Suprapubic skin (tissue), 4 donors: ENCODE measurements at places on chromosomes 7 and 10. TPM values are rescaled to one million over a fixed set of nuclear protein-coding genes. Genes with fewer than 3 reads are reported as not detected.

GRCh38 chr7:150388709-150389531 is 9.8 kb downstream of the ZNF775 start:
- DNase-seq = no peak
- H3K27ac ChIP-seq = no peak overlapping the region
- H3K27me3 ChIP-seq = no peaks in the 10 kb centered on the region
- H3K4me3 ChIP-seq = no peak overlapping the region

DNA sequence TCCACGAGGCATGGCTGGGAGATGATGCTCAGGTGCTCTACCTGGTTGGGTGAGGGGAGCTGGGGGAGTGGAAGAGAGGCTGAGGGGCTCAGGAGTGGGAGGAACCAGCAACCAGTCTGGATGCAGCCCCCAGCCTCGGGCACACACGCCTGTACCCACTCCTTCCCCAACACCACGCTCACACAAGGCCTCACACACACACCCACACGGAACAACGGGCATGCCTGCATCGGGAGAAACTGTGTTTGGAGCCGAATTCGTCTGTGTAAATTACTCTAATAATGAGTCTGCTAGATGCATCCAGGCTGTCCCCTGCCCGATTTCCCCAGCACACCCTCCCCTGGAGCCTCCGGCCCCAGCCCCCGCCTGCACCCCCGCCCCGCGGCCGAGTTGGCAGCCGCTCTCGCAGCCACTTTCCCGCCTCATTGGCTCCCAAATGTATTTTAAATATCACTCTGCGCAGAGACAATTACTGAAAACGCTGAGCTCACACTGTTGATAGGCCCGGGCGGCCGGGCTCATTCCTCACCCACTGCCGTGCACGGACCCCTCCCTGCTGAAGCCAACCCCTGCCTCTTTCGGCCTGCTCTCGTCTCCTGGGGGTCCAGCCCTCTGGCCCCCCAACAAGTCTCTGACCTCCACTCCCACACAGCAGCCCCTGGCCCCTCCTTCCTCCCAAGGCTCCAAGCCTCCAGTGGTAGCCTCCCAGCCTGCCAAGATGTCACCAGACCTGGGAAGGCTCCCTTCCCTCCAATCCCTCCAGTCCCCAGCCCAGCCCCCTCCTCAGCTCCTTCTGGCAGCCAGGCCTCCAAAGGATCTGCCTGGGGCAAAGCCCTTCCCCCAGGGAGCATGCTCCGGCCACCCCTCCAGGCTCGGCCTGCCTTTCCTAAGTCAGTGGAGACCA is 11.1 kb downstream of the H2BK1 start:
- no peak overlapping the region for H3K27ac ChIP-seq
- no peak for DNase-seq
- no peaks in the 10 kb centered on the region for H3K36me3 ChIP-seq

GRCh38 chr10:127456122-127456521 is 93.0 kb upstream of the NPS start:
- no peak overlapping the region for H3K27ac ChIP-seq
- no peaks in the 10 kb centered on the region for H3K4me1 ChIP-seq
- no peaks in the 10 kb centered on the region for H3K27me3 ChIP-seq

DNA sequence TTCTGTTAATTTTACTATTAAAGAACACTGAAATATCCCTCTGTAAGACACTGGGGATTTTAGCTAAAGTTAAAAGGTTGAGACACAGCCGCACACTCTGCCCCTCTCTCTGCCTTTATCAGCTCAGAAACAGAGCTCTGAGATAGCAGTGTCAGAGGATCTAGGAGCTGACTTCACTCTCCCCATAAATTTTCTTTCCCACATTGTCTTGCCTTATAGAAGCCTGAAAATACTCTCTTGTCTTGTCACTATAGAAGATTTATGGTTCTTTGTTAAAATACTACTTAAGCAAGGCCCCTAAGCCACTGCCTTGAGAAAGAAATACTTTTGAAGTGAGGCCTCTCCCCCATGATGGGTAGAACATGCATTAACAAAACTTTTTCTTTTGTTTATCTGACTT is 105.7 kb upstream of the C10orf90 start:
- H3K27ac ChIP-seq = no peak overlapping the region
- DNase-seq = no peak
- H3K27me3 ChIP-seq = no peaks in the 10 kb centered on the region
- H3K4me1 ChIP-seq = no peaks in the 10 kb centered on the region
- H3K4me3 ChIP-seq = no peak overlapping the region

DNA sequence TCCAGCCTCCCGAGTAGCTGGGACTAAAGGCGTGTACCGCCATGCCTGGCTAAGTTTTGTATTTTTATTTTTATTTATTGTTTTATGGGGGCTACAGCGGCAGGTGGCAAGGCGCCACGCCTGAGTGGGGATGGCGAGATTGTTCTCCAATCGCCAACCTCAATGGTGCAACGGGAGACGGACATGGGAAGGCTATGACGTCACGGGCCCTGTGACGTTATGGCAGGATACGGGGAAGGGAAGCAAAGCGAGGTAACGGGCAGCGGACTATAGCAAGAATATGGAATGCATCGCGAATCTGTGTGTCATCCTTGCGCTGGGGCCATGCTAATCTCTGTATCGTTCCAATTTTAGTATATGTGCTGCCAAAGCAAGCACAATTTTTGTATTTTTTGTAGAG is 24.8 kb upstream of the FIS1 start:
- no peaks in the 10 kb centered on the region for H3K36me3 ChIP-seq
- DNase-seq = no peak
- peaks cover 7% of the 10 kb centered on the region for H3K27me3 ChIP-seq
- no peak overlapping the region for H3K27ac ChIP-seq

DNA sequence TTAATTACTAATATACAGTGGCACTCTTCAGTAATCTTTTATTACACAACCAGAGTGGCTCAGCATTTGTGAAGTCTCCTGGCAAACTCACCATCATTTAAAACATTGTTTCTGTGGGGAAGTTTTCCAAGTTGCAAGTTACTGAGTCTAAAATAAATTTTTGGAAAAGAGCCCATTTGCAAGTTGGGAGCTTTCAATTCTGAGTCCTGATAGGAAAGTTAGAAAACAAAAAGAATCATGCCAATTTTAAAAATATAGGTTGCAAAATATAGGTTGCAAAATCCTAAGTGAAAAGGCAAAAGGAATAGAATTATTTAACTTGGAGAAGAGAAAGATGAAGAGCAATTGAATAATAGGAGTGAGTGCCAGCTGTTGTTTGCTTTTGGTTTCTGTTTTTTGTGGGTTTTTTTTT is 378.8 kb upstream of the C7orf33 start:
- H3K27ac ChIP-seq = no peak overlapping the region
- DNase-seq = no peak
- H3K4me3 ChIP-seq = no peak overlapping the region
- H3K4me1 ChIP-seq = peaks cover 12% of the 10 kb centered on the region

- H3K4me3 ChIP-seq = no peak overlapping the region
- no peaks in the 10 kb centered on the region for H3K4me1 ChIP-seq
- no peaks in the 10 kb centered on the region for H3K36me3 ChIP-seq
- no peak for DNase-seq
Measured at GRCh38 chr7:142618655-142619351, 130.5 kb upstream of the PRSS1 start.

- peaks cover 52% of the 10 kb centered on the region for H3K36me3 ChIP-seq
- H3K4me3 ChIP-seq = no peak overlapping the region
- no peak overlapping the region for H3K27ac ChIP-seq
- DNase-seq = no peak
Measured at GRCh38 chr7:149161241-149161848, 14.1 kb downstream of the ZNF398 start.

DNA sequence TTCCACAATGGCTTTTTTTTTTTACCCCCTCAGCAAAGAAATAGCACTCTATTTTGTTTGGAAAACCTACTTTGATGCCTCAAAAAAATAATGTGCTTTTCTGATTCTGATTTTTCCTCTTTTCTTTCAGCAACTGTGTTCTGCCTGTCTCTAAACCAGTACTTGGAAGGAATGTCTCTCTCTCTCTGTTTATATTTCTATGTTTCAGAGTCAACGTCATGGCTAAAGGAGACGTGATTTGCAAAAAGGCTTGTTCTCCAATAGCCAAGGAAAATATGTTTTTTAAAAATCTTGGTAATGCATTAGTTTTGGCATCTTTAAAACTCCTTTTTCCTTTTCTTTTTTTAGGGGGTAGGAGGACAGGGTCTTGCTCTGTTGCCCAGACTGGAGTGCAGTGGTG is 56.0 kb upstream of the SDK1 start:
- H3K36me3 ChIP-seq = no peaks in the 10 kb centered on the region
- no peak overlapping the region for H3K27ac ChIP-seq
- DNase-seq = no peak
- H3K27me3 ChIP-seq = no peaks in the 10 kb centered on the region
- no peak overlapping the region for H3K4me3 ChIP-seq

- DNase-seq = no peak
- no peaks in the 10 kb centered on the region for H3K36me3 ChIP-seq
- no peaks in the 10 kb centered on the region for H3K27me3 ChIP-seq
- no peak overlapping the region for H3K27ac ChIP-seq
Measured at GRCh38 chr7:70093205-70093904, 495.1 kb downstream of the AUTS2 start.

GRCh38 chr10:36533861-36534260 is 591.5 kb upstream of the ANKRD30A start:
- no peaks in the 10 kb centered on the region for H3K27me3 ChIP-seq
- H3K36me3 ChIP-seq = no peaks in the 10 kb centered on the region
- no peak overlapping the region for H3K4me3 ChIP-seq

DNA sequence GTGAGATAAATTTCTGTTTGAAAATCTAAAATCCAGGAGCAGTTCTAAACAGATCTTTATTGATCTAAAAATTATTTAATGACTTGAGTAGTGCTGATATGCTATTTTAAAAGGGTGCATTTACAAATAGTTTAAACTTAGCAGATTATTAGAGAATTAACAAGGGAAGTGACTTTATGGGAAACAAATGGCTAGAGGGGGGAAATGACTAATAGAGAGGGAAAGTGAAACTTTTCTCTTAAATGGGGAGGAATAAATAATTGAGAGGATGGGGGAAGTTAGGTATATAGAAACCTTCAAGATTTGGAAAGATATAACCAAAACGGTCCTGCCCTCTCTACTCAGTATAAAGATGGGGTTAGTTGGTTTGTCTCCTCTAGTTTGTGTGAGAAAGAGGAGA is 90.1 kb upstream of the ARMC3 start:
- H3K27ac ChIP-seq = no peak overlapping the region
- no peak for DNase-seq
- H3K36me3 ChIP-seq = no peaks in the 10 kb centered on the region
- H3K27me3 ChIP-seq = no peaks in the 10 kb centered on the region
- H3K4me3 ChIP-seq = no peak overlapping the region

GRCh38 chr7:106982415-106982814 is 62.1 kb upstream of the PRKAR2B start:
- H3K27me3 ChIP-seq = no peaks in the 10 kb centered on the region
- no peak for DNase-seq
- H3K27ac ChIP-seq = no peak overlapping the region

- H3K4me3 ChIP-seq = no peak overlapping the region
- no peaks in the 10 kb centered on the region for H3K4me1 ChIP-seq
- no peak for DNase-seq
- no peak overlapping the region for H3K27ac ChIP-seq
- H3K36me3 ChIP-seq = no peaks in the 10 kb centered on the region
Measured at GRCh38 chr7:122767339-122767738, 64.6 kb upstream of the RNF148 start.

DNA sequence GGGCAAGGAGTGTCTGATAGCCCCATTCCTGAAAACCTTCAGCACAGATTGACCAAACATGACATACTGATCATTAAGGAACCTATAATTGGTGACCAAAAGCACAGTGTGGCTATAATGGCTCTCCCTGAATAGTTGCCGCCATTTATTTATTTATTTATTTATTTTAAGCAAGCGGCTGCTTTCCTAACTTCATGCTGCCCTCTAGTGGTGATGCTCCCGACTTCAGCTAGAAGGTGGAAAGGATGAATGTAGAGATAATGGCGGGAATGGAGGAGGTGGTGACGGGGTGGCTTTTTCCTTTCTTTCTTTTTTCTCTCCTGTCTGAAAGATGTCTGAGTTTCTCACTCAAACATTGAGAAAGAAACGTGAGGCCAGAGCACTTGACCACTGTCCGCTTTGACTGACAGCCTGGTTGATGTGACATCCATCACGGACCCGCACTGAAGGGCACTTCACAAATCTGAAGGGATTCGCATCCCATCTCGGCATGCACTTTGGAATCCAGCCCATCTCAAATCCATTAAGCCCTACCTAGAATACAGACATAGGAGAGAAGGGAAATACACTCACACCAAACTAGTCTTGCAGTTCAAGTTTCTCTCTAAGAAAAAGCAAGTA is 1090.1 kb downstream of the KCNMA1 start:
- no peaks in the 10 kb centered on the region for H3K36me3 ChIP-seq
- no peaks in the 10 kb centered on the region for H3K27me3 ChIP-seq
- peak; percentile 87 for DNase-seq

GRCh38 chr10:42637142-42637541 is 1.2 kb downstream of the ZNF33B start:
- H3K27me3 ChIP-seq = no peaks in the 10 kb centered on the region
- peak overlapping the region; percentile 99 for H3K27ac ChIP-seq
- no peak for DNase-seq
- H3K4me1 ChIP-seq = peaks cover 31% of the 10 kb centered on the region

DNA sequence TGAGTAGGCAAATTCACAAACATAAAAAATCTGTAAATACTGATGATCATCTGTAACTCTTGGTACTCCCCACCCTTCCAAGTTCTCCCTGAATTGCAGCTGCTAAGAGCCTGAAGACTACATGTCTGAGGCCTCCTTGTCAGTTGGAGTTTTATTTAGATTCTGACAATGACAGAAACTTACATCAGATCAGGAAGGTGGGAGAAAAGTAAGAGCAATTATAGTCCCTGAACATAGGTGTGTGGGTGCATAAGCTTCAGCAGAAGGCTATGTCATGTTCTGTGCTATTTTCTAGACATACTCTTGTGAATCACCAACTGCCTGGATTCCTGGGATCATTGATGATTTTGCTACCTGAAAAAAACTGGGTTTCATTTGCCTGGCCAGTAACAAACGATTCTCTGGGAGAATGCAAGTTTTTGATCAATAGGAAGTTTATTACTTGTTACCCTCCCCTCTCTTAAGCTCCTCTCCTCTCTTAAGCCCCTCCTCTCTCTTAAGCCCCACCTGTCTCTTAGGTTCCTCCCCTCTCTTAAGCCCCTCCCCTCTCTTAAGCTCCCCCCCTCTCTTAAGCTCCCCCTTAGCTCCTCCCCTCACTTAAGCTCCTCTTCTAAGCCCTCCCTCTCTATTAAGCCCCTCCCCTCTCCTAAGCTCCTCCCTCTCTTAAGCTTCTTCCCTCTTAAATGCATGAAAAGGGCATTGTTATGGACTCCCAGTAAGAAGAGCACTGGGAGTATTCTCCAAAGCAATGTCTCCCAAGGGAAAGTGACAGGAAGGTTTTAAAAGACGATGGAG is 1183.4 kb upstream of the AUTS2 start:
- H3K27ac ChIP-seq = no peak overlapping the region
- H3K4me3 ChIP-seq = no peak overlapping the region
- no peaks in the 10 kb centered on the region for H3K27me3 ChIP-seq
- H3K4me1 ChIP-seq = no peaks in the 10 kb centered on the region
- DNase-seq = no peak

Gene PRTFDC1
- 0.76 TPM for total RNA-seq

Gene SLC39A12
- not detected for total RNA-seq

Gene FAM25A
- 699 TPM for total RNA-seq

Gene NFE2L3
- 14.1 TPM for total RNA-seq

Gene GPR158
- not detected for total RNA-seq

Gene SLC18A3
- total RNA-seq = not detected

Gene C10orf62
- not detected for total RNA-seq

Gene SAP25
- total RNA-seq = 3.8 TPM

Gene LRRC4
- 0.16 TPM for total RNA-seq

Gene FGL2
- total RNA-seq = 6.2 TPM

Gene ACTA2
- 149 TPM for total RNA-seq

Gene NPSR1
- not detected for total RNA-seq

Gene AEBP1
- 59.3 TPM for total RNA-seq

Gene TMEM236
- 0.13 TPM for total RNA-seq

Gene DOCK4
- total RNA-seq = 6.4 TPM
